Jurkat, Clone E6-1 (cell line): ENCODE measurements at places on chromosomes 2 and 18.
A peak's percentile ranks its signal among the peaks of the same experiment; 100 is the strongest.

- DNase-seq: no peak
These were observed 180.1 kb downstream of the CDH2 start for GRCh38 chr18:27996801-27997272.

DNA sequence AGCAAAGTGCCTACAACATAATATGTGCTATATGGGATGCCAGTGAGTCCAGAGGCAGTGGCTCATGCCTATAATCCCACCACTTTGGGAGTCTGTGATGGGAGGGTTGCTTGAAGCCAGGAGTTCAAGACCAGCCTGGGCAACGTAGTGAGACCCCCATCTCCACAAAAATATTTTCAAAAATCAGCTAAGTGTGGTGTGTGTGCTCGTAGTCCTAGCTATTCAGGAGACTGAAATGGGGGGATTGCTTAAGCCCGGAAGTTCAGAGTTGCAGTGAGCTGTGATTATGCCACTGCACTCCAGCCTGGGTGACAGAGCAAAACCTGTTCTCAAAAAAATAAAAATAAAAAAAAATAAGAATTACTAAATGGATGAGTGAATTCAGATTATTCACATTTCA is 23.4 kb downstream of the OTX1 start:
- DNase-seq: no peak

GRCh38 chr2:9763356-9764152 is 79.7 kb upstream of the TAF1B start:
- DNase-seq: no peak

DNA sequence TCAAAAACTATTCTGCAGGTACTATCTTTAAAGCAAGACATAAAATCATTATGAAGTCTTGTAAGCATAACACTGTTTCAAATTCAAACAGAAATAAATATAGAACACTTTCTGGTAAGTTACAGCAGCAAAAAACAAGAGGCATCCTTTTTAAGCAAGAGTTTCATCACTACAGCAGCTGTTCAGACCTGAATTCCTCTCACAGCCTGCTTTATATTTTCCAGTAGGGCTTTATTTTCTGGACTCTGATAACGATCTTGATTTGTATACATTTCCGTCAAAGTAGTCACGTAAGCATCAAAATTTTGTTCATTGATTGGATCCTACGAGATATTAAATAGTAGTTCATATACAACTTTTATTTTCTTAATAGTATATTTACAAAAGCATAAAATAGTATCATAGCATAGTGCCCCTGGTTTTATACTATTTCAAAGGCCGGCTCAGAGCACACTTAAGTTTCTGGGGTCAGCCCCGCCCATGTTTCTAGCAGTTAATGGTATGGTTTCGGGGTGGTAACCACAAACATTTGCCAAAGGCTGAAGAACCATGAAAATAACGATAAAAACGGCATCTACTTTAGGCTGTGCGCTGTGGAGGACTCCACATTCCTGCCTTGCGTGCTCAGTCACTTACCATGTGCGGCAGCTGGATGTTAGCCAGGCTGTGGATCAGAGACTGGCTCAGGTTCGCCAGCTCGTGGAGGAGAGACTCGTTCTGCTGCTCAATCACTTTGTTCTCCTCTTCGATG is 47.5 kb upstream of the PXDN start:
- DNase-seq: peak; percentile 96

GRCh38 chr18:34600874-34601656 is 109.0 kb upstream of the DTNA start:
- no peak for DNase-seq

GRCh38 chr2:43077876-43078275 is 148.5 kb downstream of the ZFP36L2 start:
- no peak for DNase-seq

DNA sequence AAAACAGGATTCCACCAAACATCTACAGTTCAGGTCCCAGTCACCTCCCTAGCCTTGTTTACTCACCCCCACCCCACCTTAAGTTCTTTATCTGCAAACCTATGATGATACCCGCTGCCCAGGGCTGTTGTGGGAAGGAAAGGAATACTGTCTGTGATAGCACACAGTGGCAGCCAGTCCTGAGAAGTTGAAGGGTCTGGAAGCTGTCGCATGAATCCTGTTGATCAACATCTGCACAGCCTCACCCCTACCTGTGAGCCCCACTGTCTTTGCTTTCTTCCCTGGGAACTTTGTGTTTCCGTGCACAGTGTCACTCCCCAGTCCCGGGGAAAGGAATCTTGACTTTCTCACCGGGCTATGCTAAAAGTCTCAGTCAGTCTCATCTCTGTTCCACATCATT is 160.7 kb upstream of the EPAS1 start:
- no peak for DNase-seq

GRCh38 chr2:177983183-177983788 is 89.3 kb downstream of the PDE11A start:
- peak; percentile 49 for DNase-seq

GRCh38 chr2:218857371-218858137 is 2.1 kb upstream of the WNT6 start:
- DNase-seq: no peak

DNA sequence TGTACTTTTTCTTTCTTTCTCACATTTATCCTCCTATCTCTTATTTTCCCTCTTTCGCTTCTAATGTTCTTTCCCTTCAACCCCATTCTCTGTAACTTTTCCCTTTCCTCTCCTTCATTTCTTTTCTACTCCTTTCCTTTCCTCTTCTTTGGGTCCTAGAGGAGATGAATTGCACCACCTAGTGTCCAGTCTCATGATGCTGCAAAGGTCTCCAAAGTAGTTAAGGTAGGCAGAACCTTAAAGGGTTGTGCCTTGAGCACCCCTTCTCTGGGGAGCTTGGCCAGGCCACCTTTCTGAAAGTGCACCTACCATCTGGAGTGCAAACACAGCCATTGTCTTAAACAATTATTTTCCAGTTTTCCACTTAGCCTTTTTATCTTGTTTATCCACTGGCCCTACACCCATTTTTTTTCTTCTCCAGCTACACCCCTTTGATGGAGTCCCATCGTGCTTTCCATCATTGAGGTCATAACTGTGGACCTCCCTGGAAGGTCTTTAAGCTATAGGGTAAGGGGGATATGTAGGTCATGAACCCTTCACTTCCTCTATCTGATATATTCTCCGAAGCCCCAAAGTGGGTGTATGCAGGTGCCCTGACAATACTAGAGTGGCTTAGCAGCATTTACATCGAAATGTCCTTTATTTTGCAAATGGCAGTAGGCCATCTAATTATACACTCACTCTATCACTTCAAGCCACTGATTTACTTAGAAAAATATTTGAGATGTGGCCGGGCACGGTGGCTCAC is 155.9 kb downstream of the ESCO1 start:
- DNase-seq: peak; percentile 35

- peak; percentile 11 for DNase-seq
These were observed at the start of gene CYTIP for GRCh38 chr2:157443795-157444640. TSS of gene CYTIP (minus strand) at chr2:157444089. CDS start at chr2:157444020, 69 bp downstream.

DNA sequence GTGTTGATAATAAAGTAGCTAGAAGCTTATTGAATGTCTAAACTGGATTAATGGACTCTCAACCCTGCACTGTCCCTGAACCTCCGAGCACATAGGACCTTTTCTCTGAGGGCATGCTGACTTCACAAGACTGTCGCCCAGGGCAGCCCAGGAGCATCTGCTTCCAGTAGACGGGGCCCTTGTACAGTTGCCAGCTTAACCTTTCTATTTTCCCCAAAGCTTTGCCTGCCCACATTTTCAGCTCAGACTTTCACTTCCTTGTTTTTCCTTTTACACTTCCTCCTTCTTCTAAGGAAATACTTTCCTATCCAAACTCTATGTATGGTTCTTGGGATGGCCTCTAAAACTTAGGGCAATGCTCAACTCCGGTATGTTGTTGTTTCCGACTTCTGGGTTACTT is 1.3 kb downstream of the VWA3B start:
- DNase-seq: no peak

DNA sequence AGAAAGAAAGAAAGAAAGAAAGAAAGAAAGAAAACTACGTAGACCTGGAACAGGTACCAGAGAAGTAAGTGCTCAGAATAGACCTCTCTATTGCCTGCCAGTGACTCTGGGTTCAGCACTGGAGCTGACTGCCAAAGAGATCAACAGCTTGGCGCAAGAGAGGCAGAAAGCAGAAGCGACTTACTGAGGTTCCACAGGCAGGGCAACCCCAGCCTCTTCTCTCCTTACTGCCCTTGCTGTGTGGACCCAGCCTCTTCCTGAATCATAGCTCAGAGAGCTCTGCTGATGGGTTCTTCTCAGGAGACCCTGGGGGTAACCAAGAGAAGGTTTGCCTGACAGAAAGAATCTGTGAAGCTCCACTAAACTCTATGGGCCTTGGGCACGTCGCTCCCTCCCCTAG is 7.1 kb downstream of the CAPN13 start:
- no peak for DNase-seq

DNA sequence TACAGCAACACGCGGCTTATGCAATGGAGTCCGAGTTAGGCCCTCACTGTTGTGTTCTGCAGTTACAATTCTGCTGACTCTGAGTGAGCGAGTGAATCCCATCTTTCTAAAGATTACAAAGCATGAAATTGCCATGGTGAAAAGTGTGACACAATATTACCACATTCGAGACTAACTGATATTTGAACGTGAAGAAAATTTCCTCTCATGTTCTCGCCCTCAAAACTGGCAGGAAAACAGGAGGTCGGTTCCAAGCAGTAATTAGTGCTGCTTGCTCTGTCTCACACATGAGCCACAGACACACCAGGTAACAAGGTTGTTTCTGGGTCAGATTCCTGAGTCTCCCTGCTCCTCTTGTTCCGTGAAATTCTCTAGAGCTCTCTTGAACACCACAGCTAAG is 93.7 kb upstream of the RIOK3 start:
- DNase-seq: no peak

- no peak for DNase-seq
These were observed 124.1 kb upstream of the KLHL14 start for GRCh38 chr18:32896776-32897547.

DNA sequence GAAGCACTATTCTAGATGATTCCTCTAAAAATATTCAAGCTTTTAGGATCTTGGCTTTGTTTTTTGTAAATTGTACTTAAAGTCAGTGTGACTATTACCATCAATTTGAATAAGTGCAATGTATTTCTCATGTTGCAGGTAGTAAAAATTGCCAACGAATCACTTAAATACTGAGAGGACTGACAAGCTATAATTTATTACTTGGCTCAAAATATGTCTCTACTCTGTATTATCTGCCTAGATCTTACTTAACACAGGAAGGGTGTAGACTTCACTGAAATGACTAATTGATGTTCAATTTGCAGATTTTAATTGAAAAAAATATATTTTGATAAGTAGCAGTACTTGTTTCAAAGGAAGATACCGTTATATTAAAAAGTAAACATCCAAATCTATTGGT is 202.3 kb downstream of the SLC8A1 start:
- no peak for DNase-seq

DNA sequence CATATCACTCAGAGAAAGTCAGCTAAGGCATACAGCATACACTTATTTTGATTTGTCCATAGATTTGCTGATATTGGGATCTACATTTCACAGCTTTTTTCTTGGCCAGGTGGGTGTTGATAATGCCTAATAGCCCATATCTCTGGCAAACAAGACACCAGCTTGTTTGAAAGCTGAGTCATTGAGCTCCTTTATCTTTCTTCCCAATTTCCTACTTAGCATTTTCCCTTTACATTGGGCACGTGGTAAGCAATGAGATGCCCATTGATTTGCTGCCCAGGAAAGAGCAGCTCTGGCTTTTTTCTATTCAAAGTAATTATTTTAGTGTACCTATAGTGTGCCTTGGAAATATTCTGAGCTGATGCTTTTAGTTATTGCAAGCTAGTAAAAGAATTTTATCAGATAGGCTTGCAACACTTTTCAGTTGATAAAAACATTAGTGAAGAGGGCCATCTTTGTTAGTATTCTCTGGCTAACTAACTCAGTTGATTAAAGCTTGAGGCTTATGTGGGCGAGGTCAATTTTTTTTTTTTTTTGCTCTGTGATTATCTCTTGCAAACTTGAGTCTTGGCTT is 79.6 kb downstream of the OSBPL6 start:
- DNase-seq: no peak

DNA sequence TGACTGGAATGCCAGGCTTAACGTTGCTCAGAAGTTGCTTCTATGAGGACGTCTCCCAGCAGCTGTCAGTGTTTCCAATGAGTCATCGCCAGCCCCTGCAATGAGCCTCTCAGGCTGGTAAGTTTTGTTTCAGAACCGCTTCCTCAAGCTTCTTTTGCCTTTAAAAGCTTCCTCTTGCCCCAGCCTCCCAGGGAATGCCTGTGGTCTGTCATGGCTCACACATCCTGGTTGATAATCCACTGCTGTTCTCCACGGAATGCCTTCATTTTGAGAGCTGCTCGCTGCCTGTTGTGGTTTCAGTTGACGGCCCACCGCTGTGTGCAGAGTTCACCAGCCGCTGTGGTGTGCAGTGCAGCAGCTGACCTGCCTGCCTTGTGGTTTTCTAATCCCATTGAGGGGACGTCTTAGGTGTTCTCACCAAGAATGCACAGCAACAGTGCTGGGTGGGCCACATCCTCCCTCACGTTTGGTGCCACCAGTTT is 96.4 kb downstream of the RTP5 start:
- DNase-seq: peak; percentile 98

- no peak for DNase-seq
These were observed 2.8 kb downstream of the XDH start for GRCh38 chr2:31411771-31412170.

DNA sequence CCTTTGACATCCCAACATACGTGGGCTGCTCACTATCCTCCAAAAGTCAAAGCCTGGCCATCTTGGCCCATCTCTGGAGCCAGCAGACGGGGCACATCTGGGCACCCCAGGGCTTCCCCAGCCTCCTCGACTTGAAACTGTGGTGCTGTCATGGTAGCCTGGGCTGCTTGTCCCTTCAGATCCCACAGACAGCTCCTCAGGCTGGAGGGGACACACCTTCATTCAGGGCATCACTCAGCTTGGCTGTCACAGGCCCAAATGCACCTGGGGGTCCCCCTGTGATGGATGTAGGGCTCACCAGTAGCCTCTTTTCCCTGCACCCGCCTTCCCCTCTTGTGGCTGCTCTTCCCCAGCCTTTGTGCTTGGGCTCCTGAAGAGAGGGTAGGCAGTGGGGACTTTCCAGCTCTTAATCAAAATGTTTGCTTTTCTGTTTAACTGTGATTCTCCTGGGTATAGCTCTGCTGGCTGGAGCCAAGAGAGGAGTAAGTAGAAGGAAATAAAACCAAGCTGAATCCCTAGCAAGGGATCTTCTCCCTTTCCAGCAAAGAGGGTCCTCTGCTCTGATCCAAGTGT is 92.3 kb downstream of the GYPC start:
- DNase-seq: no peak

GRCh38 chr2:184599054-184599871 is 934 bp downstream of the ZNF804A start:
- no peak for DNase-seq

GRCh38 chr2:88603146-88603545 is 24.1 kb downstream of the EIF2AK3 start:
- no peak for DNase-seq
